NCI-H510A (cell line): ENCODE measurements at places on chromosomes 12 and 14.

DNA sequence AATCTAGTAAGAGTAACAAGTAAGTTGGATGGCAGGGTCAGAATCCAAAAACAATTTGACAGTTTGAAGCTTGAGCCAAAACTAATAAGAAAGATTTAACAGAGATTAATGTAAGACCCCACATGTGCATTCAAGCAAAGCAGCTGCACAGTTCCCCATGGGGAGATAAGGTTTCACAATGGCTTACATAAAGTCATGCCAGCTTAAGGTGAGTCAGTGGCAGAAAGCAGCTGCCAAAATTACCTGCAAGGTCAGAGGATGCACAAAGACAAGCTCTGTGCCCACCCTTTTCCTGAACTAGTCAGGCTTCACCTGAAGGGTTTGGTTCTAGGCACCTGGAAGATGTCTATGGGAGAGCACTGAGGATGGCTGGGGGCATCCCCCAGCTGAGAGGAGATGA lies 36.6 kb upstream of the KRT77 start:
- DNase-seq, result no peak

- DNase-seq, result no peak
Observed at GRCh38 chr12:85626784-85627171, 209.4 kb downstream of the RASSF9 start.

GRCh38 chr12:131816495-131816894 lies 11.7 kb upstream of the MMP17 start:
- DNase-seq, result no peak

DNA sequence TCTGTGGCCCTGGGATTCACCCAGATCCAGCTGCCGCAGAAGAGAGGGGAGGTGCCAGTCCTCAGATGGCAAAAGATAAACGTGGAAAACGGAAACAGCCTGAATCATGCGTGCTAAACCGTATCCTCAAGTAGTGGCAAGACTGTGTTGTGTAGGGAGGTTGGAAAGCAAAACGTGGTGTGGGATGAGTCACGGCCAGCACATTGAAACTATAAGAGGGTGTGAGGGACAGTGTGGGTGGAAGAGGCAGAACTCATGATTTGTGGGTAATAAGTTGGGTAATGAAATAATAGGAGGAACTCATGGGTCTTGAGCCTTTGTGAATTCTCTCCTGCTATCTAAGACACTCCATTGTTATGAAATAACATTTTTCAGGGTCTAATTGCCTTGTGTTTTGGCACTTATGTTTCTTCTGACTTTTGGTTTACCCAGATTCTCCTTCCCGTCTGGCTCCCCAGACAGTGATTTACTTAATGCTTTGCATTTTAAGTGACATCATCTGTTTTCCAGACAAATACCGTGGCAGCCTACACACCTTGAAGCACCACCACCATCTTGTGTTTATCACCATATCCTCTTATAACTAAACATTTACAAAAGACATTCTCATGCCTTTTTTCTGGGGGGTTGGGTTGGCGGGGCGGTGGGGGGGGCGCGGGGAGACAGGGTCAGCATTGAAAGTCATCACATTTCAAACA lies 62.3 kb upstream of the PTCSC3 start:
- DNase-seq, result no peak

DNA sequence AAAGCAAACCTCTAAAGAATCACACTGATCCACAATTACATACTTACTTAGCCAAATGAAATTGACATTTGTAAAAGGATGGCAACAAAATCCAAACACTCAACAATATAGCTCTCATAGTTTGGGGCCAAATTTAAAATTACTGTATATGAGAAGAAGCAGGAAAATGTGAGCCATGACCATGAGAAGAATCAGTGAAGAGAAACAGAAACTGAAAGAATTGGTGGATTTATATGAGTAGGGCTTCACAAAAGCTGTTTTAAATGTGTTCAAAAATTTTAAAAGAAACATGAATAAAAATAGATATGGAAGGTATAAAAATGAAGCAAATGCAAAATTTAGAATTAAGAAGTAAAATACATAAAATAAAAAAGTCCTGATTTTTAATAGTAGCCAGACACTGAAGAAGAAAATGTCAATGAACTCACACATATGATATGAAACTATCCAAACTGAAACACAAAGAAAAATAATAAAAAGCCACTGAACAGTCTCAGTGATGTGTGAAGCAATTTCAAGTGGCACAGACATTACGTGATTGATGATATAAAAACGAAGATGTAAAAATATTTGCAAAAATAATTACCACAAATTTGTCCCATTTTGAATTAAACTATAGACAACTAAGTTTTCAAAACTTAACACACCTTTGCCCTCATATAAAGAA lies 87.9 kb upstream of the MDGA2 start:
- no peak for DNase-seq

DNA sequence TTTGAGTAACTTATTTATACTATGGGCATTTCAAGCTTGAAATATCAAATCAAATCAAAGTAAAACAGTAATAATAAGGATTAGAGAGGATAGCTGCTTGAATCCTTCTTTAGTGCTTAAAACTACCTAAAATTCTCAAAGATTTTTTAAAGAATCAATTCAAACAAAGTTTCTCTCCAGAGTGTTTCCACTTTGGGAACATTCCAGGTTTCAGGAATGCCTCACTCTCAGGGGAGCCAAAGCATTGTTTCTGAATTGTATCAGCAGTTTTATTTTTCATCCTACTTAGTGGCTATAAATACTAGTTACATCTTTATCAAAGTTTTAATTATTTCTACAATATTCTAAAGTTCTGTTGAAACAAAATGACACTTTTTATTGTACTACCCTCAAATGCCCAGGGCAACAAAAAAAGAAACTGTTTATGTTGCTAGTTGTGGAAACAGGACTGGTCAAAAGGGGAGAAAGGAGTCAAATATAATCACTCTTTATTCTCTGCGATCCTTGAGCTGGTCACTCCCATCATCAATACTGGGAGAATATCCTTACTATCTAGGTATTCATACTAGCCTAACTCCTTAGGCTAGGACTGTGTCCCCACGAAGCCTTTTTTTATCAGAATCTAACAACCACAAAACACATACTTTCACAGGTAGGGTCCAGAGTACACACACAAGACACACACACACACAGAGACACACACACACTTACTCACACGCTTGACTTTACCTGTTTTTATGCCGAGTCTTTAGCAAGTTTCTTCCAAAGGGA lies 598 bp downstream of the RASSF9 start:
- no peak for DNase-seq

DNA sequence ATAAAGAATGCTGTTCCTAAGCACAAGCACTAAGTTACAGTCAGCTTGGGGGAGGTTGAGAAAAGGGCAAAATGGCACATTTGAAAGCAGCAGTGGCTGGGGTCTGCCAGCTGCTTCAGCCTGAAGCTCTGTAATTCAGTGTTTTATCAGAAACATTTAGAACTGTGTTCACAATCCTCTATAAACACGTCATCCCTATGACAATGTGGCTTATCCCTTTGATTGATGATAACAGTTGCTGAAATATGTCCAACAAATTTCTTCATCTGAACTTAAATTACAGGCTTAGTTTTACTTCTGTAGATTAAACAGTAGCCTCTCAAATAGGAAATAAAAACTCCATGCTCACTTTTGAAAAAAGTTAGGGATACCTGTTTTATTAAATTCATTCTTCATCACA lies 108.8 kb downstream of the VEZT start:
- no peak for DNase-seq

- no peak for DNase-seq
Observed at GRCh38 chr12:131002216-131002631, 48.5 kb downstream of the ADGRD1 start.

GRCh38 chr12:92649511-92650227 lies 53.1 kb upstream of the PLEKHG7 start:
- DNase-seq, result peak; percentile 19

- DNase-seq, result no peak
Observed at GRCh38 chr12:92496790-92497189, 206.0 kb upstream of the PLEKHG7 start.

DNA sequence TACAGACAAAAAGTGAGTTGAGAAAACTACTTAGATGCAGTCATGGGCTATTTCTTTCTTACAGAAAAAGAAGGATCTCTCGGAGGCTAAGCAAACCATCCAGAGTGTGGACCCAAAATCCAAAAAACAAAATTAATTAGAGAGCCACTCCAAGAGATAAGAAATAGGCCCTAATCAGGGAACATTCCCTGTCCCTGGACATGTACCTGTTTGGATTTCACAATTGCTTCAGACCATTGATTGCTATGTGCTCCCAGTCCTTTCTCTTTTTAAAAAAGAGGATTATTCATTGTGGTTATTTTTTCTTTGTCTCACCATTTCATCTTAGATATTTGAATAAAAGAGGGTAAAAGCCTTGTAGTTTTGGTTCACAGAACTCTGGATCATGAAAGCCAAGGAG lies 549.9 kb downstream of the ETNK1 start:
- no peak for DNase-seq

GRCh38 chr12:104570174-104570907 lies 113.6 kb downstream of the CHST11 start:
- DNase-seq, result no peak

DNA sequence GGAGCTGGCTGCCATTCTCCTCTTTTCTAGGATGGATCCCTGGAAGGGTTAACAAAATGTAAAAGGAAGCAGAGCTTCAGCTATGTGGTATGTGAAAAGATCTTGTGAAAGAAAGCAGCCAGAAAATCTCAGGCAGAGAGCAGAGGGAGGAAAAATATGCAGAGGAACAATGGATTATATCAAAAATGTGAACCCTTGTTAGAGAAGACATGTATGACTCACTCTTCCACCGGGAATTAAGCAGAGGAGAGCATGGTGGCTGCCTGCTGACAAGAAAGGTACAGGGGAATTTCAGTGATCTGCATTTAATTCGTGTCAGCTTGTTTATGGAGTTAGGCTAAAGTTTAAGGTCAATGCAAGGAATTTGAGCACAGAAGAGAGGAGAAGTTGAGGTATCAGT lies 46.3 kb downstream of the KCNA1 start:
- DNase-seq, result no peak

DNA sequence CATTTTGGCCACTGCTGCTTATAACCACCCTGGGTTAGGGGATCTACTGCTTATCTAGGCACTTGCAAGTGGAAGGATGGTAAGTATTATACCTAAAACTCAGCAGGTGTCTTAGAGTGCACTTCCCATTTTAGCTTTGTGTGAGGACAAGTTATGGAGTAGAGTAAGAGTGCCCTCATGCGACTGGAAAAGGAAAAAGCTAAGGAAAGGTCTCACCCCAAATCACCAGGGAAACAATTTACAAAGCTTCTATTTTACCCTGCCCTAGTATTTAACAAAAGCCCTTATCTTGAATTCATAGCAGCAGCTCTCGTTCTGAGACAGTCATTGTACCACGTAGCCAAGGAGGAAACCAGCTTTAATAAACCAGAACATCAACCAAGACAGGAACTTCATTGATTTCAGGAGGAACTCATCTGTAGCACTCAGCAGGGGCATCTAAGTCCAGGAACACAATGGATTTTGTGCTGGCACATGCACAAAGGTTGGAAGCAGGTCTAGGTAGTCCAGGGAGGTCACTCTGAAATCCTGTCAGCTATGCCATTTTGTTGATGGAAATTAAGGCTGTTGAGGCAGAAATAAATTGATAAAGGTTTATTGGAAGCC lies 2.9 kb downstream of the RDH12 start:
- peak; percentile 8 for DNase-seq

GRCh38 chr12:93149229-93149628 lies 220.1 kb upstream of the EEA1 start:
- DNase-seq, result no peak

DNA sequence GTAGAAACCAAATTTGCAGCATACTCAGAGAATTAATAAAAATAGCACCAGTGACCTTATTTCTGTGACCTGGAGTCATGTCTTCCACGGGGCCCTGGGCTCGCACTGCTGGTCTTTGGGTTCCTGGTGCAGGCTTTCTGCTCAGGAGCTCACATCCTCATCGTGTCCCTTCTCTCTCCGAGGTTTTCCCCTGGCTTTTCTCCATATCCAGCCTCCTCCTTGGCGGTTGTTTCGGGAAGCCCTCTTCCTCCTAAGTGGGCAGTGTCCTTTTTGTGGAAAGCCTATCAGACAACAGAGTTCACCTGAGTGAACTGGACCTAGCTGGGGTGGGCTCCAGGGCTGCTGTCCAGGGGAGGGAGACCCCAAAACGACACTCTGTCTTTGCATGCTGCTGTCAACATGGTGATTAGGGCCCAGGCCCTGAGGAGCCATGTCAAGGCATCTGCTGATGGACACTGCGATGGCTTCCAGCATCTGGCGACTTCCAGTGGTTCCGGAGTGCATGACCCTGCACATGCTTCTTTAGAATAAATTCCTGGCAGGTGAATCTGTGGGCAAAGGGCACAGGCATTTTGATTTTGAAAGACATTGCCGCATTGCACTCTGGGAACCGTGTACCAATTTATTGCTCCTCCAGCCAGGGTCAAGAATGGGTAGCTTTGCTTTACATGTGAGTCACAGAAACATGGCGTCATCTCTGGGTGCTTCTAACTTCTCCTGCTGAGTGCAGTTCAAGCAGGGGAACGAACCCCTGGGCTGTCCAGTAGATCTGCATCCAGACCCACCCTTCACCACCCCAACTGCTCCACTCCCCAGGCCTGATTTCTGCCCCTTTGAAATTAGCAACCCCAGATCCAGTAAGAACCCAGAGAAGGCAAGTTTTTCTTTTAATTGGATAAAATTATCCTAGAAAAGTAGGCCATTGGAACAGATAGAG lies 136.8 kb downstream of the ADGRD1 start:
- no peak for DNase-seq

DNA sequence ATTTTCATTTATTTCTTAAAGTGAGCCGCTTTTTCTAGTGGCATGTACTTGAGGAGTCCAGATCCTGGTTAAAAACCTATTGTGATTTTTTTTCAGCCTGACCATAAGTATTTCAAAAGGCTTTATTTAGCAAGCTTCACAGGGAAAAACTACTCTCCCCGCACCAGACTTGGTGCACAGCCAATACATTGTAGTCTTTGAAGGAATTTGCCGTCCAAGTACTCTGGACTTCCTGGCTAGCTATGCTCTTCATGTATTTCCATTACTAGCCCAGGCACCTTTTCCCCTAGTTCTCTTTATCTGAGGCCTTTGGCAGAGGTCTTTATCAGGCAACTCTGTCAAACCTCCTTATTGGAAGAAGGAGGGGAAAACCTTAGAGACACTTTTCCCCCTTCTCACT lies 234.7 kb downstream of the CCDC91 start:
- DNase-seq, result no peak

- DNase-seq, result no peak
Observed at GRCh38 chr12:1553987-1554982, 40.1 kb downstream of the FBXL14 start.

DNA sequence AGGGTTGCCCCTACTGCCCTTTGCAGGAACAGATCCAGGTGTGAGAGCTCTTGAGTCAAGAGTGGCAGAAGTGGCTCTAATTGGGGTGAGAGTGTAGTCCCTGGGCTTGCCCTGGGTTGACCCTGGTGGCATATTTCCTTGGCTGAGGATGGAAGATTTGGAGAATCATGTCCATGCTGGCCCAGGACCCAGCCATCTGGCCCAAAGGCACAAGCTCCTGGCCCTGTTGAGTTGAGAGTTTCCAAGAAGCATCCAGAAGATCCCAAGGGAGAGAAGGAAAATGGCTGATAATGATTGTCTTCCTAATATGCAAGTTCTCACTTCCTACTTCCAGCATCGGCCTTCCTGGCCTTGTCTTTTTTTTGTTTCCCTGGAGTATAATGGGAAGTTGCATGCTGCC lies 55.5 kb upstream of the SRSF5 start:
- DNase-seq, result no peak
